ENCODE measurements at places on chromosomes 5 and 9. TPM values are rescaled to one million over a fixed set of nuclear protein-coding genes. Genes with fewer than 3 reads are reported as not detected.

SOHLH1 gene
- not detected for total RNA-seq

DNA sequence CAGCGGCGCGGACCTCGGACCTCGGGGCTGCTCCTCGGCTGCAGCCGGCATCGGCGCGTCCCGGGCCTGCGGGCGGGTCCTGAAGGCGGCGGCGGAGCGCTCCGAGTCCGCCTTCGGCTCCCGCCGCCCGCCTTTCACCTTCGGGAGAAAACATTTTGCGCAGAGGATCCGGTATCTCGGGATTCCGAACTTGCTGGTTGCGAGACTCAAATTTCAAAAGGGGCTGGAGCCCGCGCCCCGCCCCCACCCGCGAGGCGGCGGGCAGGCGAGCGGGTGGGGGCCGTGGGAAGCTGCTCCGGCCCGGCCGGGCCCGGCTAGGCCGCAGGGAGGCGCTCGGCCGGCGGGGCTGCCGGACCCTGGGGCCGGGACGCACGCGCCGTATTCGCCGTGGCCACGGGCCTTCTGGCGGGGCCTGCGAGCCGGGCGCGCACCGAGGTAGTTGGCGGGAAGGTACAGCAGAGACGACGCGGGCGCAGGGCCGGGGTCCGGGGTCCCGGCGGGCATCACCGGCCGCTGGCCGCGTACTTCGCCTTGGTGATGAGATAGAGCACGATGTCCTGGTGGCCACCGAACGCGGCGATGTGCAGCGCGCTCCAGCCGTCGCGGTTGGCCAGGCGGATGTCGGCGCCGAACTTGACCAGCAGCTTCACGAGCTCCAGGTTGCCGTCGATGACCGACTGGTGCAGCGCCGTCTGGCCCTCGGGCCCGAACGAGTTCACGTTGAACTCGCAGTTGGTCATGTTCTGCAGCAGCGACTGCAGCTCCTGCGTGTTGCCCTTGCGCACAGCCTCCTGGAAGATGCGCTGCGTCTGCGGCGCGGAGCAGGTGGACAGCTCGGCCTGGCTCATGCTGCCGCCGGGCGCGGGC, 757 bp downstream of the NRARP start:
- no peak for DNase-seq

PLEKHG4B gene
- total RNA-seq, result 8.9 TPM

GRCh38 chr9:109616571-109617120, 118.5 kb upstream of the PTPN3 start:
- no peak for DNase-seq

GRCh38 chr9:21357479-21358460, 7.1 kb upstream of the IFNA6 start:
- no peak for DNase-seq

HEMGN gene
- total RNA-seq, result not detected

DOCK2 gene
- total RNA-seq, result 1.4 TPM

DNA sequence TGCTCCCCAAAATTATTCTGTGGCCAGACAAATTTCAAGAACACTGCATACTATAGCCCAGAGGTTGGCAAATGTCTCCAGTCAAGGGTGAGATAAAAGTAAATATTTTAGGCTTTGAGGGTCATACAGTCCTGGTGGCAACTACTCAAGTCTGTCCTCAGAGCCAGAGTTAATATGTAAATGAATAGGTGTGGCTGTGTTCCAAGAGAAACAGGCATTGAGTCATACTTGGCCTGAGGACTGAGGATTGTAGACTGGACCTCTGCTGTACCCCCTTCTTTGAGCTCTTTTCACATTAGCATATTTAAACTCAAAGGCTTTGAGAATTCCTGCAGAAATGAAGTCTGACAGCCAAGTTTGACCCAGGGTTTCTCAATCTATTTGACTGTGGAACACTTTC, 129.2 kb upstream of the PTCH1 start:
- no peak for DNase-seq

GRCh38 chr9:135255033-135255840, 167.8 kb downstream of the OLFM1 start:
- DNase-seq, result no peak

OTP gene
- 0.05 TPM for total RNA-seq

GRCh38 chr9:81964218-81965171, 21.2 kb downstream of the SPATA31D3 start:
- DNase-seq, result no peak

CMYA5 gene
- total RNA-seq, result 0.31 TPM

AKNA gene
- 10.1 TPM for total RNA-seq

GRCh38 chr9:82797534-82797933, 265.4 kb downstream of the RASEF start:
- DNase-seq, result no peak

DNA sequence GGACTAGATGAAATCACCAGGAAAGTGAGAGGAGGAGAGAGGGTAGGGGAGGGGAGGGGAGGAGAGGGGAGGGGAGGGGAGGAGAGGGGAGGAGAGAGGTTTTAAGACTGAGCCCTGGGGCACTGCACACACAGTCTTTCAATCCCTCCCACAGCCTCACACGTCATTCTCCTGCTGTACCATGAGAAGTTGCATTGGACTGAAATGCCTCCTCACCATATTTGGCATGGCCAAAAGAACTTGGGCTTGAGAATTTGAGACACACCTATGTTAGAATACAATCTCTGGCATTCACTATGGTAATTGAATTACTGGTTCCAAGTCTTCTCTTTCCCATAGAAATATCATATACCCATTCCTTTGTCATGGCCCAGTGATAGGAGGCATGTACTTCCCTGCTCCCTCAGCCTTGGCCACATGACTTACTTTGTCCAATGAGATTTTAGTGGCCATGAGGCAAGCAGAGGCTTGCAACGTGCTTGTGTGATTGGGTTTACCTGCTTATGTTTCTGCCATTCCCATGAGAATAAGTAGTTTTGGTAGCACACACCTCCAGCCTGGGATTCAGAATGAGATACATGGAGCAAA, 133.3 kb upstream of the SMARCA2 start:
- DNase-seq, result no peak

DNA sequence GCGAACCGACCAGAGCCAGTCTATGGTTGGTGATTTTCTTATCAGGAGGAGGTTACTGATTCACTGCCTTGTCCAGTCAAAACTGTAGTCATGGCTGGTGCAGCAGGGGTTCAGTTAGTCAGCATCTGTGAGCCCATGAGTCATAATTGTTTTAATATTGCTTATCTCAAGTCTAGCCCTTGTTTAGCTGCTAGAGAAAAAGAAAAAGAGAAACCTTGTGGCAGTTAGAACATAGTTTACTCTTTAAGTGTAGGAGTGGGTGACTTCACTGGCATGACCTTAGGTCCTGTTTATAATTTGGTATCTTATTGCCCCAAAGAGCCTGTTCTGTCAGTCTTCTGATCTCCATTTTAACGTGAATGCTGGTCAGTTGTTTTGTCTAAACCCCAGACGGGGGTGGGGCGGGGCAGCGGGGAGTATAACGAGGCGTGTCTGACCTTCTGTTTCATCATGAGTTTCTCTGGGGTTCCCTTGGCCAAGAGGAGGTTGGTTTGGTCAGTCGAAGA, 76.9 kb upstream of the NFIL3 start:
- no peak for DNase-seq

CD274 gene
- 0.21 TPM for total RNA-seq

TAF11L3 gene
- total RNA-seq, result not detected

GRCh38 chr5:180820788-180821321, 18.2 kb upstream of the MGAT1 start:
- DNase-seq, result no peak

DNA sequence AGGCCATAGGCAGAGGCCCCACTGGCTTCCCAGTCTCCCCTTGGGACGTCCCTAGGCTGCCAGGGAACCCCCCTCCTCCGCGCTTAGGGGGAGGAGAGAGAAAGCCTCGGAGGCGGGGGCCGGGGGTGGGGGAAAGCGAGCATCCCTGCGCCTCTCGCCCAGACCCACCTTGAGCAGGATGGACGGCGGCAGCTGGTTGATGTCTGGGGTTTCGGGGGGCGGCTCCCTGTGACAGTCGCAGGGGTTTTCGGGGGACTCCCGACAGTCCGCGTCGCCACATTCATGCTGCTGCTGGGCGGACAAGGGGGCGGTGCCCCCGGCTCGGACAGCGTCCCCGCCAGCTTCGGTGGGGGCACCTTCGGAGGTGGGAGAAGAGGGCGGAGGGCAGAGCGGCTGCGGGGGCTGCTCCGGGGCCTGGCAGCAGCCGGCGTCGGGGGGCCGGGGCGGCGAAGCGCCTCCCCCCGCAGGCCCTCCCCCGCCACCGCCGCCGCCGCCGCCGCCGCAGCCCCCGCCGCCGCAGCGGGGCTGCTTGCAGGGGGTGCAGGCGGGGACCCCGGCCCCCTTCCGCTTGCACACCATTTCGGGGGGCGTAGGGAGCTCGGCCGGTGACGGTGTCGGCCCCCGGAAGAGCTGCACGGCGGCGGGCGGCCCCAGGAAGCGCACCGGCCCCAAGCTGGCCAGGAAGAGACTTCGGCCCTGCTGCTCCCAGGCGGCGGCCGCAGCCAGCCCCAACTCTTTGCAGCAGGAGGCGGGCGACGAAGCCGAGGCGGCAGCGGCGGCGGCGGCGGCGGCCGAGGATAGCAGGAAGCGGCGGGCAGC, 1.2 kb downstream of the FBXL17 start:
- DNase-seq, result no peak

WNT8A gene
- total RNA-seq, result not detected

CNOT8 gene
- 45.9 TPM for total RNA-seq

NR5A1 gene
- 2.5 TPM for total RNA-seq

PRRT1B gene
- total RNA-seq, result 1.1 TPM

HSPA9 gene
- 424 TPM for total RNA-seq

DNA sequence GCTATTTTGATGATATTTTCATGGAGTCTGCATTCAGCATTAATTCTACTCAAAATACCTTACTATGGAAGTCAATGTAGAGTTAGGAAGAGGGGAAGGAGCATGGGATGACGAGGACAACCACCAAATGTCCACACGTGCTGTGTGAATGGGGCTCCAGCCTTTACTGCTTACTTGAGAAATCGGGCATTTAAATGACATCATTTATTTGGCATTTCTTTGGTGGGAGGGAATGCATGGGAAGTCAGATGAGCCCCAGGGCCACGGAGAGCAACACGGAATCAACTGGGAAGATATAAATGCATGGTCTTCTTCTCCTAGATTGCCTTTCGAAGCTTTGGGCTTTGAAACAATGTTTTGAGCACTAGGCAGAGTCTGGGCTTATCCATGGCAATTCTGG, 458.5 kb upstream of the KLF4 start:
- DNase-seq, result no peak

- no peak for DNase-seq
These were observed 11.8 kb upstream of the REEP5 start for GRCh38 chr5:112933651-112934365.

GRCh38 chr9:83972286-83972685, 7.7 kb downstream of the HNRNPK start:
- no peak for DNase-seq

SPINK7 gene
- total RNA-seq, result not detected

DNA sequence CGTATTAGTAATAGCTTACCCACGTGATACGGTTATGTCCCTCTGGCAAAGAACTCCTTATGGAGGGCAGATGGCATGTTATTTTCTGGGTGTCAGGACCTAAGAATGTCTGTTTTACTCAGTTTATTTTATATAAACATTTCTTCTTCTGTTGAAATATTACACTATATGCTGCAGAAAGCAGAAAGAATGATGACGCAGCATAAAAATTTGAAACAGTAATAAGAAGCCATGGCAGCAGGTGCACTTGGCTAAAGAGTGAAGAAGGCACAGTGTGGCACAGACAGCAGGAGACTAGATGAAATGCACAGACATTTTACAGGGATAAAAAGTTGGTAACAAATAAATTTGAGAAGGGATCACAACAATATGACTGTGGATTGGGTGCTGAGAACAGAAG, 46.3 kb upstream of the CDH10 start:
- DNase-seq, result no peak

DNA sequence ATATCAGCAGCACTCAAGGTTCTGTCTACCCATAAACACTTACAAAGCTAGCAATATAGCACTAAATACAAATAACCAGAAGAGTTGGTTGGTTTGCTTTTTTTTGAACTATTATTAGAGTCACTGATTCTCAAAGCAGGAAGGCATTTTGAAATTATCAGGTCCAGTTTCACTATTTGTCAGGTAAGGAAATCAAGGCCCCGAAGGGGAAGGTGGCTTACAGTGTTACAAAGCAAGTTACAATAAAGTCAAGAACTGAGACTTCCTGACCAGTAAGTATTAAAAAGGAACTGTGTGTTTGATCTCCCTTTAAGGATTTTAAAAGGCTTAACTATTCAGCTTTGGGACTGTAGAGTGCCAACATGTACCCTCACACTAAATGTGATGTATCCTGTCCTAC, 10.8 kb downstream of the C5orf15 start:
- DNase-seq, result no peak

GRCh38 chr9:33264003-33264472, 470 bp downstream of the BAG1 start:
- DNase-seq, result no peak

KIF27 gene
- 3.4 TPM for total RNA-seq

DAB2 gene
- 1.7 TPM for total RNA-seq

DNA sequence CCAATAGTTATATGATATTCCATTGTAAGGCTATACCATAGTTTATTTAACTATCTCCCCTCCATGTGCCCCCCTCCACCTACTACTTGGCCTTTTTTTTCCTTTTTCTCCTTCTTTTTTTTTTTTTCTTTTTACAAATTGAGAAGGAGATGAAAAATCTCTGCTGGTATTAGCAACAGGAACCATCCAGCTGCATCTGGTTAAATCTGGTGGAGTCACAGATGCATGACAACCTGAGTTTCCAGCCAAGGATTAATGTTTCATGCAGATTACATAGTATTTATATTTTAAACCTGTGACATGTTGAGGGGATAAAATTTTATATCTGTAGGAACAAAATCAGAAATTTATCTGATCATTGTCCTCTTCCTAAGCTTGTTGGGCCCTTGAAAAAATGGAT, 128.5 kb upstream of the IQGAP2 start:
- no peak for DNase-seq

DNA sequence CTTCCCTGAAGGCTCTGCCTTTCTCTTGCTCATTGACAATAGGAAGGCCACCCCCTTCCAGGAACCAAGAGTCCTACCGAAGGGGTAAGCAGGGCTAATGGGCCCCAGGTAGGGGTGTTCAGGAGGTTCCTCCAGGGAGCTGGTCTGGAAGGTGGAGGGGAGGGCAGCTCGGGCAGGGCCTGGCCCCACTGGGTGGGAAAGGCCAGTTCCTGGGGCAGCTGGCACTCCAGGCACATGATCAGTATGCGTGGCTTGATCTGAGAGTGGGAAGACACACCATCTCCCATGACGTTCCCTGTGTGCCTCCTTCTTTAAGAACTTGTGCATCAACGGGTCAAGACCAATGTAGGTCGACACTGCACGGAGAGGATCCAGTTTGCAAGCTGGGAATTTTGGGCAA, 149.8 kb downstream of the PHF2 start:
- DNase-seq, result no peak

DNA sequence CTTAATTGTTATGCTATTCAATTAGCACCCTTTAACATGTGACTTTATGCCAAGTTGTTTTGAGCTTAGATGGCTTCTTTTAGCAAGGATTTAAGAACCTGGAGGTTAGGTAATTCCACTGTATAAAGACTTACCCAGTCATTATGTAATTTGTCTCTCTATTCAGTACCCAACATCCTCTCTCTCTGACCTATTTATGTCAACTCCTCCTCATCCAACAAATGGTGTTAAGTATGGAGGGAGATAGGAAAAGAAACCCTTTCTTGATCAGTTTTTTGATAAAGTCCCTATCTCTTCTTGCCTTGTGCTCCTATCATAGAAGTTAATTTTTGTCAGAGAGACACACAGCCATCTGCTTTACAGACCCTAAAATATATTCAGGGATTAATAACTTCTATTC, 181.2 kb upstream of the GPR151 start:
- no peak for DNase-seq

- no peak for DNase-seq
These were observed 72.7 kb downstream of the EPB41L4B start for GRCh38 chr9:109248133-109248581.

ACTBL2 gene
- total RNA-seq, result not detected

All from Panc1 (cell line).